Activated naive CD4-positive, alpha-beta T cell treated with anti-CD3 and anti-CD28 coated beads, Interleukin-2, amount 50 U/mL, for 72 hours (primary cell): ENCODE measurements at places on chromosomes 11 and 22. TPM values are rescaled to one million over a fixed set of nuclear protein-coding genes. Genes with fewer than 3 reads are reported as not detected.

MRGPRX1 gene
- total RNA-seq: not detected

PLAAT3 gene
- 6.3 TPM for total RNA-seq

ANGPTL5 gene
- total RNA-seq: not detected

RAB36 gene
- not detected for total RNA-seq

GRAP2 gene
- 42.4 TPM for total RNA-seq

MPZL2 gene
- 39.4 TPM for total RNA-seq

APOL5 gene
- not detected for total RNA-seq

TOP3B gene
- 42.7 TPM for total RNA-seq

TRIM48 gene
- not detected for total RNA-seq

SLC22A8 gene
- total RNA-seq: not detected

BID gene
- total RNA-seq: 9.8 TPM

OR8D1 gene
- not detected for total RNA-seq

SLC39A13 gene
- 11.9 TPM for total RNA-seq

ART1 gene
- total RNA-seq: not detected

LRRC56 gene
- total RNA-seq: 1.7 TPM

NTM gene
- total RNA-seq: not detected

THRSP gene
- total RNA-seq: not detected

SMC1B gene
- 0.80 TPM for total RNA-seq

CDC42BPG gene
- 0.76 TPM for total RNA-seq

ASCL2 gene
- total RNA-seq: not detected

ACAT1 gene
- 79.5 TPM for total RNA-seq

KRTAP5-7 gene
- total RNA-seq: not detected

ACTN3 gene
- 0.31 TPM for total RNA-seq

OR8A1 gene
- not detected for total RNA-seq

ARHGEF12 gene
- total RNA-seq: 14.2 TPM

DEPDC5 gene
- total RNA-seq: 54.4 TPM

HMOX1 gene
- 0.48 TPM for total RNA-seq

DTX4 gene
- total RNA-seq: not detected
